ENCODE measurements at places on chromosomes 12 and 14.

GRCh38 chr12:132593521-132593920 lies 16.9 kb downstream of the LRCOL1 start:
- DNase-seq: no peak

DNA sequence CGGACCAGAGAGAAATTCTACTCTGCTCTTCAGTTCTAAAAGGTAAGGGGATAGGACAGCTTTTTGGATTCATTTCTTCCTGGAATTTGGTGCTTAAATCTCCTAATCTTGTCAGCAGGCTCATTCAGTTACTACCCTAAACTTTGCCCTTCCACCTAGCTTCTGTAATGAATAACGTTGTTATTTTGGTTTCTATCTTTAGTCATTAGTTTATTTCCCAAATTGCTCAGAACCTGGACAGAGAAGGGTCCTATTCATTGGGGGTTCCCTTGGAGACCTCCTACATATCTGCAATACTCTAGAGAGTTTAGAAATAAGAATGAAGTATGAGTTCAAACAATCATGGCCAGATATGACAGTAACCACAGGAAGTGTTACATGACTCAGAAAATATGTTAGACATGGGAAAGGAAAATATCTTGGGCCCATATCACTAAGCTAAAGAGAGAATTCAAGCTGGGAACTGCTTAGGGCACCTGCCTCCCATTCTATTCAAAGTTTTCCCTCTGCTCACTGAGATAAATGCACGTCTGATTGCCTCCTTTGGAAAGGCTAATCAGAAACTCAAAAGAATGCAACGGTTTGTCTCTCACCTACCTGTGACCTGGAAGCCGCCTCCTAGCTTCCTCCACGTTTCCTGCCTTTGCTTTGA lies 87.9 kb downstream of the GAS2L3 start:
- no peak for DNase-seq

GRCh38 chr12:1993871-1994371 lies 10.3 kb downstream of the DCP1B start:
- DNase-seq: no peak

GRCh38 chr12:83659321-83659720 lies 972.6 kb downstream of the TMTC2 start:
- DNase-seq: no peak

GRCh38 chr12:130041983-130042812 lies 120.1 kb upstream of the FZD10 start:
- no peak for DNase-seq

GRCh38 chr12:117052386-117053049 lies 46.7 kb downstream of the TESC start:
- no peak for DNase-seq

Measured in DMS 273 treated with DMSO at 0.1 percent for 48 hours (cell line).